Activated CD4-positive, alpha-beta T cell treated with anti-CD3 and anti-CD28 coated beads for 36 hours (primary cell): ENCODE measurements at places on chromosomes 4 and X. TPM values are rescaled to one million over a fixed set of nuclear protein-coding genes. Genes with fewer than 3 reads are reported as not detected.

DNA sequence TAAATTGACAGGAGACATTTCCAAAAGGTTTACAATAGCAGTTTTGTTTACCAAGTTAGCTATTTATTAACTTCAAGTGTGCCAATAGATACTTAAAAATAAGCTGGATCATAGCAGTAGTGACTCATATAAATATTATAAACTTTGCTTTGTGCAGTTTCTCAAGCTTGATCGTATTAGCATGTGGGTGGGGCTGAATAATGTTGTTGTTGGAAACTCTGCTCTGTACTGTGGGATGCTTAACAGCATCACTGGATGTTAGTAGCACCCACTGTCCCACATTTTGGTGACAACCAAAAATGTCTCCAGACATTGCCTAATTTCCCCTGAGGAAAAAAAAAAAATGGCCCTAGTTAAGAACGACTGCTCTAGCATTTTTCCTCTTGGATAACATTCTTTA, 855.2 kb upstream of the ADGRL3 start:
- no peak for DNase-seq
- H3K27me3 ChIP-seq = no peaks in the 10 kb centered on the region
- H3K36me3 ChIP-seq = no peaks in the 10 kb centered on the region
- H3K27ac ChIP-seq = no peak overlapping the region
- H3K4me1 ChIP-seq = no peaks in the 10 kb centered on the region

- no peak overlapping the region for H3K27ac ChIP-seq
- no peaks in the 10 kb centered on the region for H3K27me3 ChIP-seq
- no peaks in the 10 kb centered on the region for H3K4me1 ChIP-seq
- DNase-seq = no peak
- H3K36me3 ChIP-seq = no peaks in the 10 kb centered on the region
These were observed 196.1 kb downstream of the ZNF330 start for GRCh38 chr4:141416677-141417363.

GRCh38 chrX:76366972-76367371, 60.5 kb upstream of the MAGEE1 start:
- H3K27ac ChIP-seq = no peak overlapping the region
- no peak for DNase-seq
- H3K36me3 ChIP-seq = no peaks in the 10 kb centered on the region

DNA sequence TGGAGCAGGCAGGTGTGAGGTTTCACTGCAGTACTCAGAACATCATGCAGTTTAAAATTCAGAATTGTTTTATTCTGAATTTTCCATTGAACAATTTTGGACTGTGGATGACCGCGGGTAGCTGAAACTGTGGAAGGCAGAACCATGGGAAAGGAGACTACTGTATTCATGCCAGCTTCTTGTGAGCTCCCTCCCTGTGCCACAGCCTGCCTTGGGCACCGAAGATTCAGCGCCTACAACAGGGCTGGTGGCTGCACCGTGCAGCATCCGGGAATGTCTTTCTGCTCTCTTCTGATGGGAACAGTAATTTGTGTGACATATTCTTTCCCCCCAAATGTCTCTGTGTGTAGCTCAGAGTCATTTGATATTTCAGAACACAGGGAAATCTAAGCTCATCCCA, 118.5 kb upstream of the NKX1-1 start:
- H3K4me3 ChIP-seq = no peak overlapping the region
- peaks cover 33% of the 10 kb centered on the region for H3K27me3 ChIP-seq
- peaks cover 4% of the 10 kb centered on the region for H3K4me1 ChIP-seq
- DNase-seq = no peak

The BST1 gene
- total RNA-seq = 0.66 TPM

DNA sequence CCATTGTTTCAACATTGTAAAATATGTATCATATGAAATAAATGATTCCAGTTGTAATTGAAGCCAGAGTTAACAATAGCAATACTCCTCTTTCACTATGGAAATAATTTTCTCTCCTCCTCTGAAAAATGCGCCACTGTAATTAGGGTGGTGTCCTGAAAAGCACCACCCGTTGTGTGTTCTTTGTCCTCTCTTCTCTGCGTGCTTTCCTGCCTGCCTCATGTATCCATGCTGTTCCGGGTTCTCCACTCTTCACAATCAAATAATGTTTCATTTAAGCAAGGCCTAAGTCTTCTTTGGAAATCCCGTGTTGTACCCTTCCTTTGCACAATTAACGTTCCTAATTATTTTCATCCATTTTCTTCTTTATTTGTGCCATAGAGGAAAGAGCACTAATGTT, 293.3 kb downstream of the ADGRL3 start:
- no peak overlapping the region for H3K4me3 ChIP-seq
- no peaks in the 10 kb centered on the region for H3K4me1 ChIP-seq
- H3K27ac ChIP-seq = no peak overlapping the region
- no peaks in the 10 kb centered on the region for H3K36me3 ChIP-seq
- H3K27me3 ChIP-seq = no peaks in the 10 kb centered on the region
- DNase-seq = no peak

DNA sequence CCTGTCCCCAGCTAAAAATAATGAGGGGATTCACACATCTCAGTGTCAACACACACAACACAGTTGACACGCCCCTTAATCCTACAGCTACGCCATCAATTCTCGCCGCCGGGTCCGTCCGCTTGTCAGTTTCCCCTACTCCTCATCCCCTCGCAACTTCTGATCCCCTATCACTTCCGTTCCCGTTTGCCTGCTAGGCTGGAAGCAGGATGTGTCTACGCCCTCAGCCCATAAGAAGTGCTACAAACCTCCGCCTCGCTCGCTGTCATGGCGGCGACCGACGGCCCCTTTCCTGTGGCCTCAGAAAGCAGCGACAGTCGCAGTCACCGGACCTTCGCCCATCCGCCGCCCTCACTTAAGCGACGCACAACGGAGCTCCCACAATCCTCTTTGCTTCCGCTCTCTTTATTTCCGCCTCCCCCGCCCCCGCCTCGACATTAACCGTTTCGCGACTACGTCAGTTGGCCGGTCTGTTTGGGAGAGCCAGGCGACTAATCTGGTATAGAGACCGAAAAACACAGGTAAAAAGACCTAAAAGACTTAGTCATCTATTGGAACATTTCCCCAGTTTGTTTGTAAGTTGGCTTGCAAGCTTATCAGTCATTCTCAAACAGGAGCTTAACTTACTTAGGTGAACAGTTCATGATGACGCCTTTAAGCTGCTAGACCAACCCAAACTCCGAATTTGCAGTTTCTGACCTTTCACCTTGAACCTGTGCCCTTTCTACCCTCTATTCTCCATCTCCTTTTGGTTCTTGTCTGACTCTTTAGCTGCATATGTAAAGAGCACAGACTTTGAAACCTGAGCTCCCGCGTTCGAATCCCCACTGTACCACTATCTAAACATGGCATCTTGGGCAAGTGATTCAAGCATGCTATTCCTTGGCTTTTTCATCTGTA, at the start of gene SLC25A53:
Gene SLC25A53, minus strand, starts transcription at position 380 of the 900 bp plus-strand sequence. CDS start 51,752 bp downstream, outside the sequence.
- peaks cover 11% of the 10 kb centered on the region for H3K4me1 ChIP-seq
- H3K4me3 ChIP-seq = peak within 1 kb of the TSS; percentile 94
- H3K36me3 ChIP-seq = peaks cover 4% of the 10 kb centered on the region
- peak; percentile 84 for DNase-seq
- peak within 1 kb of the TSS; percentile 99 for H3K27ac ChIP-seq

The RNF150 gene
- total RNA-seq = 0.14 TPM

The GRIA2 gene
- not detected for total RNA-seq

The WDR17 gene
- 2.2 TPM for total RNA-seq

The SH3BGRL gene
- total RNA-seq = 34.5 TPM

GRCh38 chr4:85393201-85393600, 81.7 kb upstream of the ARHGAP24 start:
- DNase-seq = no peak
- no peak overlapping the region for H3K27ac ChIP-seq
- H3K27me3 ChIP-seq = peaks cover 2% of the 10 kb centered on the region

- no peak for DNase-seq
- H3K36me3 ChIP-seq = no peaks in the 10 kb centered on the region
- no peaks in the 10 kb centered on the region for H3K27me3 ChIP-seq
- no peak overlapping the region for H3K27ac ChIP-seq
- no peak overlapping the region for H3K4me3 ChIP-seq
- H3K4me1 ChIP-seq = no peaks in the 10 kb centered on the region
These were observed 475.9 kb downstream of the PDHA2 start for GRCh38 chr4:96315815-96316214.

- H3K27ac ChIP-seq = no peak overlapping the region
- H3K4me3 ChIP-seq = no peak overlapping the region
- H3K27me3 ChIP-seq = no peaks in the 10 kb centered on the region
- no peaks in the 10 kb centered on the region for H3K4me1 ChIP-seq
- no peaks in the 10 kb centered on the region for H3K36me3 ChIP-seq
- no peak for DNase-seq
These were observed 112.2 kb upstream of the ANXA3 start for GRCh38 chr4:78439328-78439727.

- peaks cover 9% of the 10 kb centered on the region for H3K4me1 ChIP-seq
- DNase-seq = no peak
- no peak overlapping the region for H3K27ac ChIP-seq
- peaks cover 4% of the 10 kb centered on the region for H3K36me3 ChIP-seq
- no peak overlapping the region for H3K4me3 ChIP-seq
These were observed 82.0 kb downstream of the MANBA start for GRCh38 chr4:102678695-102679335.

- no peak overlapping the region for H3K4me3 ChIP-seq
- DNase-seq = no peak
- no peaks in the 10 kb centered on the region for H3K36me3 ChIP-seq
These were observed 34.6 kb downstream of the LIMCH1 start for GRCh38 chr4:41572516-41572915.

The GAGE12E gene
- not detected for total RNA-seq

- H3K36me3 ChIP-seq = no peaks in the 10 kb centered on the region
- peaks cover 9% of the 10 kb centered on the region for H3K4me1 ChIP-seq
- H3K4me3 ChIP-seq = no peak overlapping the region
- DNase-seq = no peak
- H3K27me3 ChIP-seq = peaks cover 2% of the 10 kb centered on the region
- H3K27ac ChIP-seq = no peak overlapping the region
These were observed 40.3 kb downstream of the MED28 start for GRCh38 chr4:17654701-17655100.

DNA sequence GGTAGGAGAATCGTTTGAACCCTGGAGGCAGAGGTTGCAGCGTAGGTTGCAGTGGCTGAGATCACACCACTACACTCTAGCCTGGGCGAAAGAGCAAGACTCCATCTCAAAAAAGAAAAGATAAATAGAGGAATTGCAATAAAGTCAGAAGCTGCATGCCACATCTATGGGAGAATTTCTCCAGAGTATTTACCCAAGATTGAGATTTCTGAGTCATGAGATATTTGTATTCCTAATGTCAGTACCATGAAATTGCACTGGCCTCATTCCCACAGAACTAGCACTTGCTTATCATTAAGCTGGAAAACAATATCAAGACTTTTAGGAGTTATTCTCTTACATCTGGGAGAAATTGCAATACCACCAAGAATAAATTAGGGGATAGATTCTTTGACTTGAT, 37.4 kb downstream of the ASIC5 start:
- H3K27ac ChIP-seq = no peak overlapping the region
- no peaks in the 10 kb centered on the region for H3K36me3 ChIP-seq
- peaks cover 13% of the 10 kb centered on the region for H3K27me3 ChIP-seq
- no peak overlapping the region for H3K4me3 ChIP-seq
- no peak for DNase-seq

GRCh38 chr4:78566834-78567499, 15.4 kb downstream of the ANXA3 start:
- DNase-seq = no peak
- peaks cover 2% of the 10 kb centered on the region for H3K27me3 ChIP-seq
- H3K4me1 ChIP-seq = no peaks in the 10 kb centered on the region
- H3K27ac ChIP-seq = no peak overlapping the region
- no peak overlapping the region for H3K4me3 ChIP-seq

DNA sequence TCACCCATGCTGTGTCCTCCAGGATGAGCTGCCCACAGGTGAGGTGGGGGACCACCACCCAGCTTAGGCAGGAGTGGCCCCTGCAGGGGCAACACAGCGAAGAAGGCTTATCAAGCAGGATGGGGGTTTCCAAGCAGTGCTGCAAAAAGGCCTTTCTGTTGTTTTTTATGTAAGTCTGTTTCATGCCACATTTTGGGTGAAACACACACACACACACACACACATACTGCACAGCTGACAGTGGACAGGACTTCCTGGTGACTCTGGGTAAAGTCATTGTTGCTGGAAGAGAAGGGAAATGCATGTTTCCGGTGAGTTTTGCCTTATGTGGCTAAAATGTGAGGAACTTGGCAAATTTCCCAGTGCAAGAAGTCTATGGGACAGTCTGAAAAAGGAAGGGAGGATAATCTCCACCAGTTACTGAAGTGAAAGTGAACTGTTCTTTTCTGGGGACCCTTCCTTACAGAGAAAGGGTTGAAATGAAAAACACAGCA, 119.2 kb downstream of the IRF2 start:
- no peak overlapping the region for H3K4me3 ChIP-seq
- peaks cover 15% of the 10 kb centered on the region for H3K4me1 ChIP-seq
- peak; percentile 34 for DNase-seq
- peak overlapping the region; percentile 42 for H3K27ac ChIP-seq
- H3K36me3 ChIP-seq = peaks cover 2% of the 10 kb centered on the region

The TAF7L gene
- not detected for total RNA-seq

The ADGRL3 gene
- not detected for total RNA-seq

DNA sequence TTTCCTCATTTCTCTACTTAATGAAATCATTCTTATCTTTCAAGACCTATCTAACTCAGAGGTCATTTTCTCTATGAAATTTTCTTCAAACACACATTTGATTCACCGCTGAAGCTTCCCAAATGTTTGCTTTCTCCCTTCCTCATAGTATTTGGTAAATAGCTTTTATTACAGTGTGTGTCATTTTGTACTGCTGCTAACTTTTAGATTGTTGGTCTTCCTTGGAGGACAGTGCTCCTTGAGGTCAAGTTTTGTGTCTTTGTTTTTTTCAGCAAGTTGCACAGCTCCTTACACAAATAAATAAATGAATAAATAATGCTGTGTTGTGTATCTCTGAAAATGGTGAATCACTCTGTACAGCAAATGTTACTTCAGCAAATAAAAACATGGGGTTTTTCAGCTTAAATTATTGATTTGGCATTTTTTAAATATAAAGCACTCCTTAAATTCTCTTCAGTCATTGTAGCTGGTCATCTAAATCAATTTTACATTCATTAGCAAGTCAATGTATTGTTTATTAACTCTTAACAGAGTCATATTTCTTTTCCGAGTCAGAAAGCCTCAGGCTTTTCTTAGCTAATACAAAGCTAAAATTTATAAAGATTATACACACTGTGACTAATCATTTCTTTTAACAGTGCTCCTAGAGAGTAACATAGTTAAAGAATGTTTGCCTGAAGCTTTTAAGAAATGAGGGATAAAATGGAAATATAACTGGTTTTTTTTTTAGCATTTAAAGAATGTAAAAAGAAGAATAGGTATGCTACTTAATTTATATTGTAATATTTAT, 30.1 kb upstream of the MAD2L1 start:
- H3K36me3 ChIP-seq = no peaks in the 10 kb centered on the region
- H3K4me1 ChIP-seq = no peaks in the 10 kb centered on the region
- H3K4me3 ChIP-seq = no peak overlapping the region
- H3K27me3 ChIP-seq = peaks cover 7% of the 10 kb centered on the region

- H3K27me3 ChIP-seq = peaks cover 11% of the 10 kb centered on the region
- H3K36me3 ChIP-seq = no peaks in the 10 kb centered on the region
- no peak overlapping the region for H3K27ac ChIP-seq
These were observed 131.3 kb upstream of the AP1S2 start for GRCh38 chrX:15985937-15986336.

The CHM gene
- 10.9 TPM for total RNA-seq

GRCh38 chr4:100311181-100311580, 120.9 kb upstream of the DDIT4L start:
- H3K27ac ChIP-seq = no peak overlapping the region
- H3K27me3 ChIP-seq = peaks cover 8% of the 10 kb centered on the region
- no peak for DNase-seq
- H3K4me1 ChIP-seq = no peaks in the 10 kb centered on the region
- H3K36me3 ChIP-seq = no peaks in the 10 kb centered on the region

The GPRASP3 gene
- total RNA-seq = 1.0 TPM
